ENCODE measurements at places on chromosomes 5 and 9. TPM values are rescaled to one million over a fixed set of nuclear protein-coding genes. Genes with fewer than 3 reads are reported as not detected.

- no peaks in the 10 kb centered on the region for H3K36me3 ChIP-seq
- no peak for DNase-seq
- H3K4me3 ChIP-seq, result no peak overlapping the region
- H3K27ac ChIP-seq, result no peak overlapping the region
- peaks cover 19% of the 10 kb centered on the region for H3K4me1 ChIP-seq
- peaks cover 78% of the 10 kb centered on the region for H3K27me3 ChIP-seq
Measured at GRCh38 chr5:141873933-141874261, 4.3 kb downstream of the PCDH1 start.

Gene SIT1
- 65.6 TPM for total RNA-seq

Gene IFNA2
- total RNA-seq, result not detected

- H3K27ac ChIP-seq, result peak overlapping the region; percentile 97
- H3K4me3 ChIP-seq, result peak overlapping the region; percentile 93
- H3K4me1 ChIP-seq, result peaks cover 100% of the 10 kb centered on the region
- H3K27me3 ChIP-seq, result no peaks in the 10 kb centered on the region
Measured at GRCh38 chr5:39178861-39179260, 40.5 kb downstream of the FYB1 start.

Gene CCDC192
- total RNA-seq, result 0.25 TPM

Gene ORM2
- not detected for total RNA-seq

GRCh38 chr5:151740336-151740942 lies 18.0 kb downstream of the ATOX1 start:
- H3K27me3 ChIP-seq, result no peaks in the 10 kb centered on the region
- peaks cover 18% of the 10 kb centered on the region for H3K4me1 ChIP-seq
- H3K36me3 ChIP-seq, result peaks cover 5% of the 10 kb centered on the region
- no peak overlapping the region for H3K27ac ChIP-seq
- peak; percentile 51 for DNase-seq

- H3K27me3 ChIP-seq, result no peaks in the 10 kb centered on the region
- H3K4me1 ChIP-seq, result no peaks in the 10 kb centered on the region
- no peak for DNase-seq
- H3K27ac ChIP-seq, result no peak overlapping the region
- no peaks in the 10 kb centered on the region for H3K36me3 ChIP-seq
Measured at GRCh38 chr5:746258-746761, 38.2 kb downstream of the ZDHHC11B start.

- H3K4me1 ChIP-seq, result no peaks in the 10 kb centered on the region
- H3K27me3 ChIP-seq, result no peaks in the 10 kb centered on the region
- DNase-seq, result no peak
- H3K4me3 ChIP-seq, result no peak overlapping the region
- no peak overlapping the region for H3K27ac ChIP-seq
- no peaks in the 10 kb centered on the region for H3K36me3 ChIP-seq
Measured at GRCh38 chr5:170986598-170986997, 124.8 kb downstream of the RANBP17 start.

Gene APBA1
- 0.74 TPM for total RNA-seq

Gene SLC6A19
- not detected for total RNA-seq

DNA sequence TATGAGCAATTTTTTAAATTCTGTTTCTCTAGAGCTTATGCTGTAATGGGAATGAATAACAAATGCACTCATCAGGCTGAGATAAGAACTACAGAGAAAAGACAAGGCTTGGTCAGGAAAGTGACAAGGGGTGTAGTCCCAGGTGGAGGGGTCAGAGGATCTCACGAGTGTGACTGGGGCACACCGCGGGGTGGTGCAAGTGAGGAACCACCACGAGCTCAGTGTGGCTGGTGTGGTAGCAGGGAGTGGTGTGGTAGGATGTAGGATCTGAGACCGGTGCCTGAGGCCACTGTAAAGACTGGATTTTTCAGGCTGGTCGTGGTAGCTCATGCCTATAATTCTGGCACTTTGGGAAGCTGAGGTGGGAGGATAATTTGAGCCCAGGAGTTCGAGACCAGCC lies 9.0 kb downstream of the ANXA6 start:
- peaks cover 100% of the 10 kb centered on the region for H3K4me1 ChIP-seq
- DNase-seq, result peak; percentile 46
- peak overlapping the region; percentile 26 for H3K27ac ChIP-seq

Gene RAB3C
- total RNA-seq, result not detected

DNA sequence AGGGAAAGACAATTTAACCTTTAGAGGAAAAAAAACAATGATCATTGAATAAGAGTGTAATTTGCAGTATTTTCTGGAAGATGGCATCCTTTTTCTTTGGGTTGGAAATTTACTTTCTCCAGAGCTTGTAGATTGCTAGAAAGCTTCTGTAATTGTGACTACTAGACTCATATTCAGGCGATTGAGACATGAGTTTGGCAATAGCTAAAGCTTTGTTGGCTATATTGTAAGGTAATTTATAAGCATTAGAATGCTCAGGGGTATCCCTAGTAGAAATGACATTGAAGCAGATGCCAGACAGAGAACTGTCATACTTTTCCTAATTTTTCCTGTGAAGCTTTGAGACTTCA lies 115.3 kb downstream of the UNC13B start:
- H3K27ac ChIP-seq, result no peak overlapping the region
- no peaks in the 10 kb centered on the region for H3K36me3 ChIP-seq
- peak overlapping the region; percentile 26 for H3K4me3 ChIP-seq
- no peak for DNase-seq
- H3K27me3 ChIP-seq, result no peaks in the 10 kb centered on the region

Gene SEMA6A
- total RNA-seq, result 0.23 TPM

GRCh38 chr5:33319151-33319550 lies 121.6 kb upstream of the TARS1 start:
- H3K4me1 ChIP-seq, result no peaks in the 10 kb centered on the region
- H3K4me3 ChIP-seq, result no peak overlapping the region
- H3K27ac ChIP-seq, result no peak overlapping the region
- no peak for DNase-seq
- no peaks in the 10 kb centered on the region for H3K36me3 ChIP-seq

Gene FAM81B
- not detected for total RNA-seq

Gene OSTF1
- 109 TPM for total RNA-seq

DNA sequence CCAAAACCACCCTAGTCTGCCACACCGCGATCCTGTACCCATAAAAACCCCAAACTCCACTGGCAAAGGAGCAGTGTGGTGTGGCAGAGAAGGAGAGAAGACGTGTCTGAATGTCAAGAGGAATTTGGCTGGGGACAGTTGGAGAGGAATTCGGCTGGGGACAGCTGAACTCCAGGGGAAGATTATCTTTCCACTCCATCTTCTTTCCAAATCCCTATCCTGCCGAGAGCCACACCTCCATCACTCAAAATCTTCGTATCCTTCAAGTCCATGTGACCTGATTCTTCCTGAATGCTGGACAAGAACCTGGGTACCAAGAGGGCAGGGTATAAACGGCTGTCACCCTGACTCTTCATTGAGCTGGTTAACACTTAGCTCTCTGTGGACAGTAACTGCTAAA lies 448.1 kb downstream of the ARHGEF28 start:
- DNase-seq, result no peak
- no peaks in the 10 kb centered on the region for H3K36me3 ChIP-seq
- no peak overlapping the region for H3K4me3 ChIP-seq
- H3K27me3 ChIP-seq, result peaks cover 12% of the 10 kb centered on the region
- H3K4me1 ChIP-seq, result no peaks in the 10 kb centered on the region

DNA sequence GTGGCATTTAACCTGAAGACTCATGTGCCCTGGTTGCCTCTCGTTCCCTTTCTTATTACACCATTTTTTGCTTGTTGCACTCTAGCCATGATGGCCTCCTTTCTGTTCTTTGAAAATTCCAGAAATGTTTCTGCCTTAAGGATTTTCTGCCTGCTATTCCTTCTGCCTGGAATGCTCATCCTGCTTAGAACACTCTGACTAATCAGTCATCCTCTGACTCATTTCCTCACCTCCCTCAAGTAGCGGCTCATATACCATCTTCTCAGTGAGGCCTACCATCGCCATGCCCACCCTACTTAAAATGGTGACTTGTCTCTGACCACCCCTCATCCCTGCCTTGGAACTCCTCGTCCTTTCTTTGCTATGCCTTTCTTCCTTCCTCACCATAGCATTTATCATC lies 68.8 kb downstream of the KIF4B start:
- H3K4me1 ChIP-seq, result no peaks in the 10 kb centered on the region
- DNase-seq, result no peak
- no peaks in the 10 kb centered on the region for H3K36me3 ChIP-seq
- peaks cover 18% of the 10 kb centered on the region for H3K27me3 ChIP-seq
- H3K27ac ChIP-seq, result no peak overlapping the region
